ENCODE measurements at places on chromosomes 3 and 15.

DNA sequence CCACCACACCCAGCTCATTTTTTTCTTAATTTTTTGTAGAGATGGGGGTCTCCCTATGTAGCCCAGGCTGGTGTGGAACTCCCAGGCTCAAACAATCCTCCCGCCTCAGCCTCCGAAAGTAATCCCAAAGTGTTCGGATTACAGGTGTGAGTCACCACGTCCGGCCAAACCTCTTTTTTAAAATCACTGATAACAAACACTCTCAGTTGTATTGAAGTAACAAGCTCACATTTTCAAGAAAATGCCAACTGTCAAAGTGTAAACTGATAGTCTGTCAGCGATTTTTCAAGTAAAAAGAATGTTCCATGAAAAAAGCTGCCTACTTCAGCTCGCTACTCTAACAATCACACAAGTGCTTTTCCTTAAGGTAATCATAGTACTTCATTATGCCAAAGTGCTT lies 33.4 kb downstream of the UBXN7 start:
- DNase-seq, result no peak

DNA sequence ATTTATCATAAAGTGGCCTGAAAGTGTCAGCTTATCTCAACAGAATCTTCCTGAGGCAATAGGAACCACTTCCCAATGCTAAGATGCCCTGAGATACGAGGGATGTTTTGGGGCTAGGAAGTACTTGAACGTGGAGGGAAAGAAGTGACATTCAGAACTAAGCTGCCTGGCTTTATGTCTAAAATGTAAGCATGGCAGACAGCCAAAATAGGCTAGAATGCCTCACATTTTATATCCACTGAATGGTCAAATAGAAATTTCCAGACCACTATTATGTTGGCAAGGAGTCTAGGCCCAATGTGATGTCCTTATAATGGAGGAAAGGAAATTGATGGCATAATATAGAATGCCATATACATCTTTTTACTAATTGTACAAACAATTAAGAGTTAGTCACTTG lies 154.9 kb downstream of the PEX5L start:
- DNase-seq, result no peak

DNA sequence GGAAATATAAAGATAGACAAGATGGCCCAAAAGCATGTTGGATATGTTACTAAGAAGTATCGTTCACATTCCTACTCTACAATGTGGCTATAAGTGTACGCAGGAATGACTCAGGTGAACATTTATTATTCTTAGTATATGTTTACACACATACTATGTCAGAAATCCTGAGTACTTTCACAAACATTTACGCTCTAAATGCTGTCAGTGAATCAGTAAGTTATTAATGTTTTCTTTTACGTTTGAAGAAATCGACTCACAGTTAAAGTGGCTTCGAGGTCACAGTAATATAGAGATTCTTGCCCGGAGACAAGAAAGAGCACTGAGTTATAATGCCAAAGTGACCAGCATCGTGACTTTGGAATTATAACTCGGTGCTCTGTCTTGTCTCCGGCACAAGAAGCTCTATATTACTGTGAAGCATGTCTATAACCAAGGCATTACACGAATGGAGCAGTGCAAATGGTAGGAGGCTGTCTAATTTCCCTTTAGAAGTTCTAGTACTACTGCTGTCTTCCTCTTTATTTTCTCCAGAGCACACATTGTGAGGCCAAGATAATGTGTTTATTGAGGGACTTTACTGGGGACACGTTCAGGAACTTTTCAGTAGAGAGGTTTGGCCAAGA lies 61.8 kb upstream of the P3H2 start:
- DNase-seq, result no peak

- no peak for DNase-seq
Measured at GRCh38 chr3:158456114-158456513, 114.9 kb upstream of the MLF1 start.

- no peak for DNase-seq
Measured at GRCh38 chr3:12750223-12750622, 8.8 kb downstream of the TMEM40 start.

DNA sequence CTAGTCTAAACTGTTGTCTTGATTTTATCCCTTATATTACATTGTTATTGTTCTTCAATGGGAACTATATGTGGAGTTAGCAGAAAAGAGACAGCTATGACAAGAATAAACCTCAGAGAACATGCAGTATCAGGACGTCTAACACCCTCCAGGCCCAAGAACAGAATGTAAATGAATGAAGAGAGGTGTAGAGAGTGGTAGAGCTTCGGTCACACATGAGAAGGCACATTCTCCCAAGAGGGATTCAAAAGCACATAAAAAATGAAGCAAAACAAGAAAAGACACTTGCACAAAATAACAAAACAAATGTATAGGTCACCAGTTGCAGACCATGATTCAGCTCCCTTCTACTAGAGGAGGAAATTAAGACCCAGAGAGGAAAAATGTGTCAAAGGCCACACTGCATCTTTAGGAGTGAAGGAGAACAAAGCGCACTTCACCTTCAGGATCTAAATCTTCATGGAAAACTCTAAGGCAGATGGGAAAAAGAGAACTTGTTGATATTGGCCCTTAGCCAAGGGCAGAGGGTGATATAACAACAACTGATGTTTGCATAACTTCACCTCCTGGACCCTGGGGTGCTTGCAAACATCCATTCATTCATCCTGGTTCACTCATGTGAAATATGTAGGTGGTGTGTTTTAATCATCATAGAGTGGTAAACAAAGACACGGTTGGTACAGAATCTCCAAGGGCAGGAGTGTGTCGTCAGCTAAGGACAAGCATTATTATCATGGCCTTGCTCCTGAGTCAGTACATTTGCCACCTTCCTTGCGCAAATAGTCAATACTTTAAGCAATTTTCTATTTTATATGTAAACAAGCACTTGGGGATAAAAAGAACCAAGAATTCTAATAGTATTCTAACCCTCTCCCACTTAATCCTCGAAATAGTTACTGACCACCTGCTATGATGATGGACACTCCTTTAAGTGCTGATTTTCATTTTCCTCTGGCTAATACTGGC lies 8.8 kb downstream of the NEK10 start:
- DNase-seq, result peak; percentile 70

DNA sequence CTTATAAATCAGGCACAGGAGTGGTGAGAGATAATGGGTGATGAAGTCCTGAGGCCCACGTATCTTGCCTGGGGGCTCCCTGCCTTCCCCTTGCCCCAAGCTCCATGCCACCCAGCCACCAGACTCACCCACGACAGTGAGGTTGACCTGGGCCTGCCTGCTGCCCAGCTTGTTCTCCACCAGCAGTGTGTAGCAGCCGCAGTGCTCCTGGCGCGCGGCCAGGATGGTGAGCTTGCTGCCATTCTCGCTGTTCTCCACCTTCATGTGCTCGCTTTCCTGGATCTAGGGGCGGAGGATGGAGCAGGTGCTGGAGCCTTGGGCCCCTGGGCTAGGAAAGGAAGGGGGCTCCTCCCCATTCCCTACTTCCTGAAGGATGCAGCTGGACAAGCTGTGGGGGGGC lies 79.1 kb upstream of the HACD2 start:
- DNase-seq, result no peak

GRCh38 chr3:123089611-123090331 lies 22.9 kb downstream of the PDIA5 start:
- DNase-seq, result no peak

GRCh38 chr3:69445024-69445423 lies 59.1 kb upstream of the FRMD4B start:
- DNase-seq, result no peak

DNA sequence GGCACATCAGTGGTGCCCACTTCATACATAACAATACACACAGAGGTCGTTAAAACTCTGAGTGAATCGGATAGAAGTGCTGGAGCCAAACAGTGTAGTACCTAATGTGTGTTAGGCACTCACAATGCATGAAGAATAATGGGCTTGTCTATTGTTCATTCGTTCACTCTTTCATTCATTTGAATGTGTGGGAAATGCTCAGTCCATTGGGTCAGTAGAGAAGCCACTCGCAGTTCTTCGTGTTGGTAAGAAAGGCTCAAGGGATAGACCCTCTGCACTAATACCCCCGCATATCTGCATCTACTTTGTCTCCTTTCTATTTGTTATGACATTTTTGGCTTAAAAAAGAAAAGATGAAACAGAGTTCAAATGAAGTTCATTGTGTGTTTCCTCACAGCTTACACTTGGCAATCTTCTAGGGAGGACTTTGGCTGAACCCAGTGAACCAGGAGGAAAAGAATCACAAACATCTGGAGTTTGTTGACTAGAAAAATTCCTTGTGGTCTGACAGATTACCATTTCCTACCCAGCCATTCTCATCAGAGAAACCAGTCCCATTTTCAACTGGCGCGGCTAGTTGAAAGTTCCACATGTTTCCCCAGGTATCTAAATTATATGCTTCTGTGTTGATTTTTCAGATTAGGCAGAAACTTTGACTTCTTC lies 32.8 kb upstream of the MFSD1 start:
- DNase-seq, result no peak

DNA sequence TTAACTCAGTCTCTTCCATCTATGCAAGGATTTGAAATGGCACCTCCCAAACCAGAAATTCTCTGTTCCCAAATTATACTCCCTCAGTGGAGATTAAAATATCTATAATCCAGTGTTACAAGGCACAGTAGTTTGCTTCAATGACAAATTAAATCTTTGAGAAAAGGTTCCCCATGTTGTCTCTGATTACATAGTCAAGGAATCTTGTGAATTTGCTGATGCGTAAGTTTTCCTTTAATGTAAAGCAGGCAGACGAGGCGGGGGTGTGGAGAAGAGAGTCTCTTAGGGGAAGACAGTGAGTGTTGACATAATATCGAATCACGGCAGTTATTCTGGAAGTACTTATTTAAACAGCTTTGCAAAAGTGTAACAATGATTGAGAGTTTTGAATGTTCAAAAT lies 236.4 kb upstream of the RARB start:
- DNase-seq, result no peak

- no peak for DNase-seq
Measured at GRCh38 chr3:3302964-3303363, 123.5 kb upstream of the CRBN start.

GRCh38 chr3:172557515-172558220 lies 34.4 kb upstream of the TNFSF10 start:
- no peak for DNase-seq

GRCh38 chr3:68915973-68916372 lies 16.4 kb downstream of the TAFA4 start:
- DNase-seq, result no peak

GRCh38 chr3:65371053-65371452 lies 667.7 kb downstream of the MAGI1 start:
- DNase-seq, result no peak

DNA sequence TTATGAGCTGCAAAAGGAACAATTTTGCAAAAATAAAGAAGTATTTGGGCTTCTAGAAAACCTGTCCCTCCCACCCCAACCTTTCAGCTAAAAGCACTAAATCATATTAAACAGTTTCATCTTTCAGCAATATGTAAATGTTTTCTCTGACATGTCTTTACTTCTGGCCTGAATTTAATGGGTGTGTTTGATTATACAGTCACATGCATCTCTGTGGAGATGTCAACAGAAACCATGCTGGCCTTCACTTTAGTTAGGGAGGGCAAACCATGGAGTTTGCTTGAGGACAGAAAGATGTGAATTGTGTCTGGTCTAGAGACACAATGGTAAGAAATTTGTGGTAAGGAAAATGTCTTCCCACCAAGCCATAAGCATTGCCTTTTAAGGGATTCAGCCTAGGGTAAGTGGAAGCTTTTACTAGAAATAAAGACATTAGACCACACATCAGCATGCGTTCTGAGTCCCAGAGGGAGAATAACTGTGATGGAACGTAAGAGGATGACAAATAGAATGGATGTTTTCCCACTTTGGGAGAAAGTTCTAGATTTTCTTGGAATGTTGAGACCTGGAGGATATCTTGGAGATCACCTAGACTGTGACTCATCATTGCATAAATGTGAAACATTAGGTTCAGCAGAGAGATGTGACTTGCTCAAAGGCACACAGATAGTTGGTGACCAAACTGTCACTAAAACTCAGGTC lies 68.9 kb downstream of the ST8SIA2 start:
- DNase-seq, result no peak

- DNase-seq, result no peak
Measured at GRCh38 chr15:80527406-80527805, 123.2 kb downstream of the ARNT2 start.

GRCh38 chr3:46724424-46724823 lies 6.8 kb upstream of the PRSS50 start:
- no peak for DNase-seq

- no peak for DNase-seq
Measured at GRCh38 chr3:17261627-17262369, 377.0 kb downstream of the PLCL2 start.

DNA sequence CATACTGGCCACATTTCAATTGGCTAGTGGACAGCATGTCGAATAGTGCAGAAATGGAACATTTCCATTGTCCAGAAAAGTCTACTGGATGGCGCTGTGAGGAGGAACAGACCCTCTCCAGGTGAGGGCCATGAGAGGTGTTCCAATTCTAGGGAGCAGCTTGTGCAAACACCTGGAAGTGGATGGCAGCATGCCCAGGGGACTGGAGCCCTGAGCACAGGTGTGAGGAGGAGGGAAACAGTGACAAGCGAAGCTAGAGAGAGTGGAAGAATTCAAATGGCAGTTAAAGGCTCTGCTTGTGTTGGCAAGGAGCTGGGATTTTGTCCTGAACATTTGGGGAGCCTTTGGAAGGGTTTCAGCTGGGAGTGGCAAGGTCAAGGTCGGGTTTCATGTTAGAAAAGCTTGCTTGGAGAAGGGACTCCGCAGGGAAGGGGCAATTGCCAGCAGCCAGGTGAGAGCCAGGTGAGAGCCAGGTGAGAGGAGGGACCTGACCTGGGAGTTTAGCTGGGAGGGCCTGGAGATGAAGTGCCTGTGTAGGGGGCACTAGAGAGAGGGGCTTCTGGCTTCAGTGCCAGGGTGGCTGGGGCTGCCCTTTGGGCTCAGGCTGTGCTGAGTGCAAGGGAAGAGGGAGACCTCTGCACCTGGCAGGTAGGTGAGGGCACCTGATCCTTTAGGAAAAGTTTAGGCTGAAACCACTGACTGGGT lies 93.8 kb downstream of the LINGO1 start:
- DNase-seq, result no peak

DNA sequence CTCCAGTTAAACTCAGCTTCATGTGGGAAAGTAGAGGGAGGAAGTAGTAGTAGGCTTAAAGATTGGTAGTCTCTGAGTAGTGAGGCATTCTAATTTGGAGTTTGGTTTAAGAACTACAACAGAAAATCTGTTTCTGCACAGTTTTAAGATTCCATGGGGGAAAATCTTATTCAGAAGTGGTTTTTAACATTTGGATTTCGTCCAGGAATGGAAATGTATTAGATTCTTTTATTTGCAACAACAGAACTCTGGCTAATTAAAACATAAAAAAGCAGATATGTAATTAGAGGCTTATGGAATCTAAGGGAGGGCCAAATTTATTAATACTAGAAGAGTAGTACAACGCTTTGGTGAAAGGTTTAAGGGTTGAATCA lies 36.0 kb downstream of the NECTIN3 start:
- DNase-seq, result no peak

All from NCI-H1930 (cell line).